ENCODE measurements at places on chromosomes 12 and 14.

DNA sequence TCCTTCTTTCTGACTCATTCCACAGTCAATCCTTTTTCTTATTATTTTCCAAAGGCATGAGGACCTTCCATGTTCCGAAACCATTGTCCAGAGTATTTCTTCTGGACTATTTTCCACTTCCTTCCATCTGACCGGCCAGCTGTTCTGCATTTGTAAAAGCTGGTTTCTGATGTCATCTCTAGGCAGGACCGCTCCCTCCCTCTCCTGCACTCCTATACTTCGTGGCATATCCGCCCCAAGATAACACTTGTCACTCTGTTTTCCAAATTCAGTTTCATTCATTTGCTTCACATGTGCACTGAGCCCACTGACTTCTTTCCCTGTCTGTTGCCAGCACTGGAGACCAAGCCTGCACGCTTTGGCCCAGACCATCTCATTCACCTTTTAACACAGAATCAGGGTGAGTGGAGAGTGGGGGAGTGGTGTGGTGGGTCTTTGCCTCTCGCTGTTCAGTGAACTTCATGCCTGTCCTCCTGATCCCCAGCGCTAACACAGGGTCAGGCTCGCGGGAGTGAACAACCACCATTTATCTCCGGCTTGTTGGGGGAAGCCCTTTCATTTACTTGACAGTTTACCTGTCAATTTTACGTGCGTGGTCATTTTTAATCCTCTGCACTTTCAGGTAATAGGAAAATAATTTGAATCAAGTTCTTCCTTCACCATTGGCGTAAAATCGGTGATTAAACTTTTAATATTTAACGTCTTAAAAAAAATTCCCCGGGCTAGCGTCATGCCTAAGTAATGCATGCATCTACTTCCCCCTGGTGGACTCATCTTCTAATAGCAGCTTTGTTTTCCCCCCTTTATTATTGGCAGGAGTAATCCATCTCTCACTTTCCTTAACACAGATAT is 52.5 kb downstream of the C12orf75 start:
- peak; percentile 68 for DNase-seq

- DNase-seq, result no peak
These were observed 153.1 kb downstream of the ALG10B start for GRCh38 chr12:38469715-38470114.

DNA sequence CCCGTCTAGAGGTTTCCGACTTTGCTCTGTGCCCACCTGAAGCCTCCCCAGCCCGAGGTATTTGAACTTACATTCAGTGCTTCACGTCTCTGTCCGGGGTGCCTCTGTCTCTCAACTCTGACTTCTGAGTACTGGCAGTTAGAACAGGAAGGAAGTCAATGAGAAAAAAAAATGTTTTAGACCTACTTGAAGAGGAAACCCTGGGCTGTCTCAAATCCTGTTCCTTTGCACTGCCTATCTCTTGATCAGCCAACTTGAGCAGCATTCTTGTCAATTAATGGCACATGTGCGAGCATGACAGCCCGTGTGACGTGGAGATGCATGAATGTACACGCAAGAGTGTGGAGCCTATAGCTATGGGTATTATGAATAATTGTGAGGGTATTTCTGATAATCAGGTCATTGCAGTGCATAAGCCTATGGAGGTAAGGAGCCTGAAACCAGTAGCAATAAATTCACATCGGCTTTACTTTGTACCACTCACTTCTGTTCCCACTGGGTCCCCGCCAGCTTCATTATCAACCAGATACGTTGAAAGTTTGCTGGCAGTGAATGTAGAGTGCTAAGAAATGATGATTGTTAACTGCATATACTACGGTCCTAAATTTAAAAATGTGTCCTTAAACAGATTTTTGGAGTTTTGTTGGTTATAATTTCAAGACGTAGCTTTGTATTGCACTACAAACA is at the start of gene ARHGDIB:
Gene ARHGDIB (minus strand): TSS at position 136 of the 687 bp plus-strand sequence. CDS start 10,889 bp downstream, outside the sequence.
- no peak for DNase-seq

DNA sequence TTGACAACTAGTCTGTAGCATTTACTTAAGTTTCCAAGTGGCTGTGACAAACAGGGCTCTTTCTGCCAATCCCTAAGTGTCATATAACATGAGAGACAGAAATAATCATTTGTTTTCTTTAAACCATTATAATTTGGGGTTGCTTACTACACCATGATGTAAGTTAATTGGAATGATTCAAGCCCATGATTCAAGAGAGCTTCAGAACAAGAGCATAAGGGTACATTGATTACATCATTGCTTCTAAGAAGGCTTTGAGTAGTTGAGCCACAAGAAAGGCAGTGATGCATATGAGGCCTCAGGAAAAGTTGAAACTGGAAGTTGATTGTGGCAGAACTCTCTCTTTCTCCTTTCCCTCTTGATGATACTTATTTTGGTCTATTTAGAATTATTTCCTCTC is 444.0 kb downstream of the CCER1 start:
- no peak for DNase-seq

- DNase-seq, result no peak
These were observed 474 bp downstream of the KCNK10 start for GRCh38 chr14:88322504-88323085.
